ENCODE measurements at places on chromosomes 5 and 9. TPM values are rescaled to one million over a fixed set of nuclear protein-coding genes. Genes with fewer than 3 reads are reported as not detected.

GRCh38 chr5:43973318-43973717, 370.3 kb downstream of the NNT start:
- no peak for DNase-seq

- DNase-seq = no peak
Observed at GRCh38 chr9:119963258-119963797, 594.1 kb upstream of the BRINP1 start.

DNA sequence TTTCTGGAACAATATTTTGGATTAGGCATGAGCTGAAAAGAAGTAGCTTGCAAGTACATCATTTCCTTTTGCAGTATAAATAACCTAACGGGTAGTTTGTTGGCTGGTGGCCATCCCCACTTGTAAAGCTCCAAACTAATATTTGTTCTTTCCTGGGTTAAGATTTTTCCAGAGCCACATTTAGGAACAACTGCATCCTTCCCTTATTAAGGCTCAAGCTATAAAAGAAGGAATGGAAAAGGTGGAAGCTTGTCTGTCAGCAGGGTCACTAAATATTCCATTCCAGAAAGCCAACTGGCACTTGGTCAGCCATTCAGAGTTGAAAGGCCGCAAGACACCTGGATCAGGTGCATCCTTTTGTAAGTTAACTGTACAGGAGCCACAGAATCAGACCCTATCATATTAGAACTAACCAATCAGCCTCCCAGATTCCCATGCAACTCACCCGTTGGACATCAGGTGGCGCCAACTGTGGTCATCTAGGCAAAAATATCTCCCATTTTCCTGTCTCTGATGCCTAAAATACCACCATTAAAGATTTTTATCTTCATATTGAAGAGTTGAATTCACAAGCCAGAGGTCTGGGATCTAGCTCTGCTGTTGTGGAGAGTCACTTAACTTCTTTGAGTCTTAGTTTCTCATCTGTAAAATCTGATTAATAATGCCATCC, 82.9 kb downstream of the PTCD2 start:
- DNase-seq = no peak

PCDHA10 gene
- not detected for total RNA-seq

GRCh38 chr5:113749334-113749733, 235.8 kb downstream of the YTHDC2 start:
- no peak for DNase-seq

KIF20A gene
- not detected for total RNA-seq

GRCh38 chr5:153866176-153866575, 172.5 kb downstream of the FAM114A2 start:
- no peak for DNase-seq

DNA sequence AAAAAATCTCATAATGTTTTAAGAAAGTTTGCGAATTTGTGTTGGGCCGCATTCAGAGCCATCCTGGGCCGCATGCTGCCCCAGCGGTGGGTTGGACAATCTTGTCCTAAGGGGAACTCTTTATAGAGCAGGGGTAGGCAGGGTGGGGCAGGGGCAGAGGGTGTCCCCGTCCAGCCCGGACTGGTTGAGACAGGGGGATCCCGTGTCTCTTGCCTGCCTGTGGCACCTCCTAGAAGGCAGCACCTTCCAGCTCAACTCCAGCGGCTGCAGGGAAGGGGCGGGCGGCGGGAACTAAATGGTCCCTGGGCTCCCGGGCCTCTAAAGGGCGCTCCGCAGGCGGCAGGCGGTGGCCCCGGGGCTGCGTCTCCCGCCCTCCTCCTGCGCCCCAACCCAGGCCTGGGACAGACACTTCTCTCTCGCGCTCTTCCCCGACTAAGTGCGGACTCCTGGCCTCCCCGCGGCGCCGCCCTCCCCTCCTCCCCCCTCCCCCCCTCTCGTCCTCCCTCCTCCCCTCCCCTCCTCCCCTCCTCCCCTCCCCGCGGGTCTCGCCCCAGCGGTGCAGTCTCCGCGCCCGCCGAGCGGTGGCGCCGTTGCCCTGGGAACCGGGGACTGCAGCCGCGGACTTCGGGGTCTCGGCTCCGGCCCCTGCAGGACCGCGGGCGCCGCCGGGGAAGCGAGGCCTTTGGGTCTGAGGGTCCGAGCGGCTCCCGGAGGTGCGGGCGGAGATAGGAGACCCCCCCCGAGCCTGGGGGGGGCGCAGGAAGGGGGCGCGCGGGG, 132.6 kb downstream of the MRPL36 start:
- DNase-seq = peak; percentile 30

DNA sequence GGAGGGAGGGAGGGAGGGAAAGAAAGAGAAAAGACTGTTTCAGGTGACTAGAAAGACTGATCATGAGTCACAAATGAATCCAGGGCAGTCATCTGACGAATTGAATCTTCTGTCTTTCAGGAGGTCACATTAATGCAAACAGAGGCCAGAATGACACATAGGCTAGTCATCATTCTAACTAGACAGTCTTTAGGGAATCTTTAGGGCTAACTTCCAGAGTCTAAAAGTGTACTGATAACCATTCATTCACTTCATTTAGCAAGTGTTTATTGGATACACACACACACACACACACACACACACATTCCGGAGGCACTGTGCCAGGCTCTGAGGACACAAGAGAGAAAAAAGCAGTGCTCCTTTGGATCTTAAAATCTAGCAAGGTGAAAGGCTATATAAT, 156.7 kb downstream of the EBF1 start:
- no peak for DNase-seq

CDH6 gene
- not detected for total RNA-seq

- DNase-seq = peak; percentile 50
Observed at GRCh38 chr9:127917603-127918002, 762 bp upstream of the ST6GALNAC4 start.

DNA sequence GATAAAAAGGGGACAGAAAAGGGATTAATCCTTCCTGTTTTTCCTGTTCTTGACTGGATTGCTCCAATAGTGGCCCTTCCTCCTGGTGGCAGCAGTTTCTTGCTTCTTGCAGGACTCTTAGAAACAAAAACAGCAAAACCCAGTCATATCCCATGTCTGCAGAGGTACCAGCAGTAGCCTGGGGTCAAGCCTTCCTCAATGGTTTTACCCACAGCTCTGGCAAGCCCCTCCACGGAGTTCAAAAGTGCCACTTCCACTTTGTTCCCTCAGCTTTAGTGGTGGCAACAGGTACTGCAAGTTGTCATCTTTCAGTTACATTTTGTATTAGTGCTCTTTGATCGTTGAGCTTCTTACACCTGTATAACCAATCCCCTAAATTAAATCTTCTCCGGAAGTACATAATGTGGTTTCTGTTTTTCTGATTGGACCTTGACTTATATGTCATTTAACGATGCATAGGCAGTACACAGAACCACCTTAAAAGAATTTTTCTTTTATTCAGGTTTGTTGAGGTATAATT, 8.7 kb upstream of the RANBP6 start:
- DNase-seq = no peak

- no peak for DNase-seq
Observed at GRCh38 chr9:109710830-109711229, 69.2 kb upstream of the PALM2AKAP2 start.

OTP gene
- total RNA-seq = not detected

MTAP gene
- total RNA-seq = 17.2 TPM

- no peak for DNase-seq
Observed at GRCh38 chr9:123260340-123260739, 8.0 kb downstream of the STRBP start.

DNA sequence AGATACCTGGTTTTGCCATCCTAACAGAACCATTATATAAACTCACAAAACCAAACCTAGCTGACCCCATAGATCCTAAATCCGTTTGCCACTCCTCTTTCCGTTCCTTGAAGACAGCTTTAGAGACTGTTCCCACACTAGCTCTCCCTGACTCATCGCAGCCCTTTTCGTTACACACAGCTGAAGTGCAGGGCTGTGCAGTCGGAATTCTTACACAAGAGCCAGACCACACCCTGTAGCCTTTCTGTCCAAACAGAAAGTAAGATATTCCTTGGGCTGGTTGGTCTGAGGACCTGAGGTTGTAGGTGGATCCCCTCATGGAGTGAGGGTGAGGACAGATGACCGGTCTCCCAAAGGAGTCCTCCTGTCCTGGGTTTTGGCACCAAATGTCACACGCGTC, 56.7 kb upstream of the NAA35 start:
- no peak for DNase-seq

GRCh38 chr9:73006986-73007385, 54.1 kb upstream of the ALDH1A1 start:
- DNase-seq = no peak

TUSC1 gene
- total RNA-seq = 0.14 TPM

PTGS1 gene
- 0.27 TPM for total RNA-seq

DOCK2 gene
- 220 TPM for total RNA-seq

ADAMTS19 gene
- total RNA-seq = not detected

DRD1 gene
- total RNA-seq = not detected

GRCh38 chr9:110952540-110952859, 85.8 kb downstream of the LPAR1 start:
- DNase-seq = no peak

RPS23 gene
- total RNA-seq = 4,212 TPM

EIF4E1B gene
- not detected for total RNA-seq

PTGES gene
- total RNA-seq = 0.38 TPM

GRCh38 chr9:34406219-34406618, 29.5 kb upstream of the MYORG start:
- DNase-seq = no peak

DNA sequence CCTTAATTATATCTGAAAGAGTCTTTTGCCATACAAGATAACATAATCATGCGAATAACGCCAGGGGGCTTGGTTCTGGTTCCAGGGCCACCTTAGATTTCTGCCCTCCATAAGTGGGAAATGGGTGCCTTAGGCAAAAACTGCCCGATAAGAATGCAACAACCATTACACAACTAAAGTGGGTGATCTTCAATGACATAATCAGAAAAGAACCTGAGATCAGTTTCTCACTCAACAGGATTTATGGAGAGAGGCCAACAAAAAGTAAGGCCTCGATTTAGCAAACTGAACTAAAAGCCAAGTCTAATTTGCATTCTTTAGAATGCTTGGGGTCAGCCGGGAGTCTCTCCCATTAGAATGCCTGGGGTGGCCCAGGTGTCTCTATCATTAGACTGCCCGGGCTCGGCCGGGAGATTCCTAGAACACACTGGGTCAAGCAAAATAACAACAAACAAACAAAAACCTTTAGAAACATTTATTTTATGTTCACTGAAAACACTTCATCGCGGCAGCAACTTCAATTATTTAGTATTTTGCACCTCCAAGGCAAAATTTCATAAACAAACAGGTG, 194.8 kb downstream of the AUH start:
- DNase-seq = no peak

DNA sequence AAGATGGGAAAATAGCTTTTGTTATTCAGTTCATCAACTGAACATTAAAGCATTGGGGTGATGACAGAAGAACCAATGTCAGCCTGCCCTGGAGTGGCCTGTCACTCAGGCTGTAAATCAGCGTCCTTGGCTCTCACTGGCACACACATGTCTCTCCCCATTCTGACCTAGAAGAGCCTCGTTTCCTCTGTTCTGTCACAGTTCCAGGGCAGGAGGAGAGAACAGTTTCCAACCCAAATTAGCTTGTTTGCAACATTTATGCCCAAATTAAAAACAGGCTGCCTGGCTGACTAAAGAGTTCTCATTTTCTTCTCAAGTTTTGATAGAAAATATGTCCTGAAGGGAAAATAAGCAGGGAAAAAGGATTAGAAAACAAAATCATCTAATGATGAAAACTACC, 520.1 kb downstream of the CHSY3 start:
- no peak for DNase-seq

DNA sequence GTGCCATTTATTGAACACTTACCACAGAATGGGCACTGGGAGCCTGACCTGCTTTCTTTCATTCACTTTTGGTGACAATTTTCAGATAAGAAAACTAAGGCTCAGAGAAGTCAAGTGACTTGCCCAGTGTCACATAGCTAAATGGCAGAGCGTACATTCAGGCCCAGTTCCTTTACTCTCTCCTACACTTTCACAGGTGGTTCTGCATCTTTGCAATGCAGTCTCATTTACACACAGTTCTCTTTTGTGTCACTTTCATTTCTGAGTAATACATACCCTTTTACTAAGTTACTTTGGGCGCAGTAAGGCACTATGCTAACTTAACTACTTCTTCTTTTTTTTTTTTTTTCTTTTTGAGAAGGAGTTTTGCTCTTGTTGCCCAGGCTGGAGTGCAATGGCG, 8.3 kb downstream of the NFIL3 start:
- peak; percentile 19 for DNase-seq
